ENCODE measurements at places on chromosomes 2 and 18.

- no peak for DNase-seq
These were observed 1026.6 kb downstream of the TMEM182 start for GRCh38 chr2:103788389-103788788.

GRCh38 chr2:71327916-71328315 lies 3.7 kb upstream of the ZNF638 start:
- DNase-seq, result no peak

- no peak for DNase-seq
These were observed 321.5 kb downstream of the XIRP2 start for GRCh38 chr2:167209784-167210183.

DNA sequence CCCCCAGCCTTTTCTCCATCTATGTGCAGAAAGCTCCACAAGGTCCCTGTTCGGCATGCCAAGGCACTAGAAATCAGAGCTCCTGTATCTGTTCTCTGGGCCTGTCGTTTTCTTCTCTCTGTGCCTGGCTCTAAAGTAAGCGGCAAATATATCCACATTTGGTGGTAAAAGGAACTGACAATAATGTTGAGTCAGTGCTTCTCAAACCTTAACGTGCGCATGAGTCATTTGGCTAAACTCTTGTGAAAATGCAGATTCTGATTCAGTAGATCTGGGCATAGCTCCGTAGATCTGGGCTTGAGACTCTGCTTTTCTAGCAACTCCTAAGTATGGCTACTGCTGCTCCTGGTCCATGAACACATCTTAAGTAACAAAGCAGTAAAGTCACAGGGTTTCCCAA lies 16.5 kb upstream of the ACSL3 start:
- peak; percentile 74 for DNase-seq

GRCh38 chr2:105937498-105938097 lies 192.9 kb downstream of the NCK2 start:
- DNase-seq, result no peak

GRCh38 chr2:56583796-56584315 lies 400.1 kb downstream of the CCDC85A start:
- DNase-seq, result no peak
